ENCODE measurements at places on chromosomes 6 and 20.

GRCh38 chr6:28981431-28981832 lies 23.7 kb downstream of the ZNF311 start:
- DNase-seq = peak; percentile 77

- no peak for DNase-seq
Observed at GRCh38 chr20:35446356-35447078, 8.5 kb upstream of the GDF5 start.

DNA sequence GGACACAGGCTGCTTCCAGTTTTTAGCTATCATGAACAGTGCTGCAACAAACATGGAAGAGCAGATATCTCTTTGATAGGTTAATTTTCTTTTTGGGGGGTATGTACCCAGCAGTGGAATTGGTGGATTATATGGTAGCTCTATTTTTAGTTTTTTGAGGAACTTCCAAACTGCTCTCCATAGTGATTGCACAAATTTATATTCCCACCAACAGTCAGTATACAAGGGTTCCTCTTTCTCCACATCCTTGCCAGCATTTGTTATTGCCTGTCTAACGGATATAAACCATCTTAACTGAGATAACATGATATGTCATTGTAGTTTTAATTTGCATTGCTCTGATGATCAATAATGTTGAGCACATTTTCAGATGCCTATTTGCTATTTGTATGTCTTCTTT lies 237.6 kb downstream of the MMUT start:
- DNase-seq = no peak

DNA sequence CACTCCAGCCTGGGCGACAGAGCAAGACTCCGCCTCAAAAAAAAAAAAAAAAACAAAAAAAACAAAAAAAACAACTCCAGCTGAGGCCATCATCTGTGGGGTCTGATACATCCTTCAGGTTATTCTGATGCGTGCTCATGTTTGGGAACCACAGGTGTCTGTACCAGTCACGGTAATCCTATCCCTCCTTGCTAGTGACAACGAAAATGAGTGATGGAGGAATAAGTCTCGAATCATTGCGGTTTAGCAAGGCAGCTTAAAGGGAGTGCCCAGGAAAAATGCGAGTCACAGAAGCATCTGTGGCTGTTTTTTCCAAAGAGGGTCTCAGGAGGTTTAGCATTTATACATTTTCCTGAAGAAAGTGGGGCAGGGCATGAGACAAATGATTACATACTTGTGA lies 48.8 kb downstream of the MCUR1 start:
- DNase-seq = no peak

- no peak for DNase-seq
Observed at GRCh38 chr6:51199105-51199552, 380.5 kb downstream of the TFAP2B start.

DNA sequence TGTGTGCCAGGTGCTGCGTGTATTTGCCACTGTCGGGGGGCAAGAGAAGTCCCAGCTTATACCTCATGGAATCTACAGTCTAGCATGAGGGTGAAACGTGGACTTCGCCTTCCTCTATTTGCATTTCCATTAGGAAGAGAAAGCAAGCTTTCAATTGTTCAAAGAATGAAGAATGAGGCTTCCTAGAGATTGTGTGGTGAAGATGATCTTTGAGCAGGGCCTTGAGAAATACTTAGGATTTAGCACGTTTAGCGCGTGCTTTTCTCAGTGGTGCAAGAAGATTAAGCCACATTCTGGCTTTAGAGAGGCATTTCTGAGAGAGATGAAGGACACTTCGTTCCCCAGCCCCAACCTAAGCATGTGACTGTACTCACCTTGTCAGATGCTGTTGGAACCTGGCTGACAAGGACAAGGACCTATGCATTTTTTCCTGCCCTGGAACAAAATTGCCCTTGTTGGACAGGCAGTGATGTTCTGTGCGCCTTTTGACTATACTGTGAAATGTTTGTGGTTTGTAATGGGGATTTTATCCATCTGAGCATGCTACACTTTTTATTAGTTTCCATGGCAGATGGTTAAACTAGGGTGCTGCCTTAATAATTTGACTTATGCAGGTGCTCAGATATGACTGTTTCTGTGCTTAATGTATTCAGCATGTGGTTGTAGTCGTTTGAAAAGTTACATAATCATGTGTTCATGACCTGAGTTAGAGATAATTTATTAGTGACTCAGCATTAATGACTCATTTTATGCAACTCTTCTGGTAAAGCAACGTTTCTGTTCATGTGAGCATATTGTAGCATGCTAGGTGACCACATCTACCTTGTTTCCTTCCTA lies 10.7 kb downstream of the TULP4 start:
- no peak for DNase-seq

DNA sequence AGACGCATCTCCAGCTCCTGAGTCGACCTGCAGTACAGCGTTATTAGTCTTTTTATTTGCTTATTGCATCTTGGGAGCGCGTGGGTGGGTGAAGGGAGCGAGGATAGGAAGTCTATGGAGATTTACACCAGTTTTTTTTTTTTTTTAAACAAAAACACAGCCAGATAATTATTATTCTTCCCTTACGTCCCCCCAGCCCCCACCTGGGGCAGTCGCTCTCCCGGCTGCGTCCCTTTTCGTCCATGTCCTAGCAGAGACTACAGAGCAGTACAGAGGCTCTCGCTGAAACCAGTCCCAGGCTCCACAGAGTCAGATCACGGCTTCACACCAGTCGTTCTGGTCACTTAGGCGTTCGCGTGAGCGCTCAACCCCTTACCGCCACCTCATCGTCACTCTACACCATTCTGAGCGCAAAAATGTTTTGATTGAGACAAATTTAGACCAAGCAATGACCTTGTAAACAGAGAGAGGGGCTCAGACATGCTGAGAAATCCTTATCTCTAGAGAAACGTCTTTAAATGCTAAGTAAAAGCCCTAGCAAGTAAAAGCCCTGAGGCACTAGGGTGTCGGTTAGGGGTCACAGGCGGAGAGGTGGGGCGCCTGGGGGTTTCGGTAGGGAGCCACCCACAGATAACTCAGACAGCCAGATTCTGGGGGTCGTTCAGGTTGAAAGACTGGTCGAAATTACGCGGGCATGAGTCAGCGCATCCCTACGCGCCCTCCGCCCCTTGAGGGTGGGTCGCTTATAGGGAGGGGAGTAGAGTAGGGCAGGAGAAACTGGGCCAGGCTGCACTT lies 975 bp upstream of the PPT2 start:
- no peak for DNase-seq

DNA sequence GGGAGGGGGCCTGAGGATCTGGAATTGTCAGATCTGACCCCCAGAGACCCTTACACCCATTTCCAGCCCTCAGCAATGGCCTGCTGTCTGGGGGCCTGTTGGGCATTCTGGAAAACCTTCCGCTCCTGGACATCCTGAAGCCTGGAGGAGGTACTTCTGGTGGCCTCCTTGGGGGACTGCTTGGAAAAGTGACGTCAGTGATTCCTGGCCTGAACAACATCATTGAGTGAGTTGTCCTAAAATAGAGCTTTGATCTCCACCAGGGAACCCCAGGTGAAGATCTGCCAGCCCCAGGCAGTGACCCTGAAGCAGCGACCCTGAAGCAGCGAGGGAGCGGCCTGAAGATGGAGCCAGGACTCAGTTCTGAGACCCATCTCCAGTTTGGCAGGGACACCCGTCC lies 2.2 kb downstream of the BPIFA1 start:
- DNase-seq = no peak

- no peak for DNase-seq
Observed at GRCh38 chr6:146545581-146545980, 1.9 kb downstream of the RAB32 start.

DNA sequence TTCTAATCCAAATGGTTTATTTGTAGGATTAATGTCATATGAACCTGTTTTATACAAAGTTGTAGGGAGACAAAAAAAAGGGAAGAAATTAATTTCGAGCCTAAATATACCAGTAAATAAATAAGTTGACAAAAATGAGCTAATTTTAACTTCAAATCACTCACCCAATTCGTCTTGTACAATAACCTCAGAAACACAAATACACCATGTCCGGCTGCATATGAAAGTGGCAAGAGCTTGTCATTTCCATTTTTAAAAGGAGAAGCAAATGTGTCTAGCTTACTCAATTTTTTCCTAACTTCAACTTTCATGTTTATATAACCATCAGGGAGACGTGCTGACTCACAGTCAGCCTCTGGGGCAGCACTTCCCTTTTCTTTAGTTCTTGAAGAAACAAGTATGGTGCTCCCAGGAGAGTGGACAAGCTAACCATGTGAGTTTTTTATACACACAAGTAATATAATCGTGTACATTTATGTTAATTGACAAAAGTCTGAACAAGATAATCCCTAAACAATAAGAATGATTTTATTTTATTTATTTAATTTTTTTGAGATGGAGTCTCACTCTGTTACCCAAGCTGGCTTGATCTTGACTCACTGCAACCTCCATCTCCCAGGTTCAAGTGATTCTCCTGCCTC lies 55.5 kb upstream of the SGK1 start:
- no peak for DNase-seq

All from activated CD4-positive, alpha-beta T cell treated with anti-CD3 and anti-CD28 coated beads, Interleukin-2, amount 50 U/mL, for 24 hours (primary cell).